ENCODE measurements at places on chromosomes 6 and 20.

- no peak for DNase-seq
Observed at GRCh38 chr6:94144807-94145206, 725.4 kb upstream of the EPHA7 start.

DNA sequence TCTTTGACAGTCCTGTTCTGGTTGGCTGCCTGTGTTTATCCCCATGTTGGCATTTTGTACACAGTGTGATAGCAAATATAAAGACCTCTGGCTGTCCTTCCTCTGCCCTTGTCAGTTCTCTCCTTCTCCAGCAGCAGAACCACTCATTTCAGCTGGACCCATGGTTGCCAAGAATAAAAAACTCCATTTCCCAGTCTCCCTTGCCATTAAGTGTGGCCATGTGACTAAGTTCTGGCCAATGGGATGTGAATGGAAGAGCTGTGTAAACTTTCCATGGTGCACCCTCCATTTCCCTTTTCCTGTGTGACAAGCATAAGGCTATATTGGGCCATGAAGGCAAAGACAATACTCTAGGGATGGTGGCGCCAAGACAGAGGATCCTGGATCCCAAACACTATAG lies 78.4 kb upstream of the TBC1D7 start:
- no peak for DNase-seq

DNA sequence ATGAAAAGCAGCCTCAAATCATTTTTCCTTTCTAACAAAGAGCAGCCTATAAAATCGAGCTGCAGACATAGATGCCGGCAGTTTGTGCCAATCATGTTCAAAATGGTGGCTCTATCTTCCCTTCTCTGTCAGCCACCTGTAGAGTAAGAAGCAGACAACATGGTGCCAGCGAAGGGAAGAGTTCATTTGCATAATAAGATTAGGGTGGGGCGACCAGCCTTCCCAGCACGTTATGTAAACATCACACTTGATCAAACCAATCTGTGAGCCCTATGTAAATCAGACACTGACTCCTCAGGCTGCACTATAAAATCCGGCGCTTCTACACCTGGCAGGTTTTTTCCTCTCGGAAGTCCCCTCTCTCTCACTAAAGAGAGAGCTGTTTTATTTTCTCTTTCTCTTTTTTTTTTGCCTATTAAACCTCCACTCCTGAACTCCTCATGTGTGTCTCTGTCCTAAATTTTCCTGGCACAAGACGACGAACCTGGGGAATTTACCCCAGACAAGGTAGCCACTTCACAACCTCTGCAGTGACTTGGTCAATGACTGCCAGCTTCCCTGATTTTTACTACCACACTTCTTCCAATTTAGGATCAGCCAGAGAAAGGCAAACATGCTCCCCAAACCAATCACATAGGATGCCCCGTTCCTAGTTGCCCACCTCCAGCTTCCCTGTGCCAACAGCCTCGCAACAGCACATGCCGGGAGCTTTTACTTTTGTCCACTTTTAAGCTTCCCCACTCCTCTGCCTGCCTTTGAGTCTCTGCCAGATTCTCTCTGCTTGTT lies 12.9 kb downstream of the TPMT start:
- no peak for DNase-seq

- DNase-seq, result no peak
Observed at GRCh38 chr6:25219216-25219916, 59.8 kb upstream of the CARMIL1 start.

GRCh38 chr6:39791311-39791710 lies 865 bp upstream of the DAAM2 start:
- no peak for DNase-seq

DNA sequence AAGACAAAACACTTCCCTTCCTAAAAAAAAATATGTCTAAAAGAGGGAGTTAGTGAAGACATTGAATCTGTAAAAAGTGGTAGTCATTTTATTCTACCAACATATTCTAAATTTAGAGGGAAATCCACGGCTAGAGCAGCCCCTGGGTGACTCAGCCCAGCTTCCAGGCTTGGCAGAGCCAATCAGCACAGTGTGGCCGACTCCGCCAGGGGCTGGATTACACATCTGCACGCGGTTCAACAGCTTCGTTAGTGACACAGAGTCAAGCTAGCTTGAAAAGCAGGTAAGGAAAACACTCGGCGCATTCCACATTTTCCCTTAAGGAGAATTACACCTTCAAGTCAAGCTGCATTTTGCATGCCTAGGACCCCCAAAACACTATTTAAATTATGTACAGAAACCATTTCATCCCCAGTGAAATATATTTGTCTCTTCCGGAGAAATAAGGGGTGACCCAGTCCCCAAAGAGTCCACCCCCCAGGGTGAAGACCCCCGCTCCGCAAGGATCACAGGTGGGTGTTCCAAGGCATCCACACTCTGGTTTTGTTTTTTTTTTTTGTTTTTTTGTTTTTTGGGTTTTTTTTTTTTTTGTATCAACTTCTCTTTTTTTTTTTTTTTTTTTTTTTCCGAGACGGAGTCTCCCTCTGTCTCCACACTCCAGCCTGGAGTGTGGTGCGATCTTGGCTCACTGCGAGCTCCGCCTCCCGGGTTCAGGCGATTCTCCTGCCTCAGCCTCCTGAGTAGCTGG lies 58.4 kb upstream of the ARID1B start:
- DNase-seq, result peak; percentile 54

DNA sequence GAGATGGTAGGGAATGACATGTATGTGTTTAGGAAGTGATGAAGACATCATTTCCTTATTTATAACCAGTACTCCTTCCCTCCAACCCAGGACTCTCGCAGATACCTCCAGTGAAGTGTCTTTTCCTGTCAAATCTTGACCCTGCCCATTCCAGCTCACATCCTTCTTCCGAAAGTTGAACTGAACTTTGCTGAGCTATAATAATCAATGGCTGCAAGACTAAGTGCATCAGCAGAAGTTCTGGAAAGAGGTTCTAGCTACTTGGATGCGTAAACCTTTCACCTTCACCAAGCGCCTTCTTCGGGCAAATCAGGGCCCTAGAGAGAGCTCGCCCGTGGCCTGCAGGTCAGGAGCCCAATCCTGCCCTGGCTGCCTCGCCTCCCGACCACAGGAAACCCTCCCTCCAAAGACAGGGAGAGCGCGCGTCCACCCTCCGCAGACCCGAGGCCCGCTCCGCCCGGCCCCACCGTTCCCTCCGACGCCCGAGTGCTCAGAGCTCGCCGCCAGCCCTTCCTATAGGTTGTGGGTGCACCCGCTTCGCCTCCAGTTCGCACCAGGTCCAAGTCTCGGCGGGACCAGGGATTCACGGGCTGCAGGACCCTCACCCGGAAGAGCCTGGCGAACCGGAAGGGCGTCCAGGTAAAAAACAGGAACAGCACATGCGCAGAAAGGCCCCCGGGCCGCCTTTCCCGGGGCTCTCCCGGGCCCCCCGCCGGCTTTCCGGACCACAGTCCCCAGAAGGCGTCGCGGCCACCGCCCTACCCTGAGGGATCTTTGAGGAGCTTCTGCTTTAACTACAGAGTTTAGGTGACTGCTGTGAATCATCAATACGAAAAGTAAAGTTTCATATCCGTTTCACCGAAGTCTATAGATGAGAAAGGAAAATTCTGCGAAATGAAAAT lies at the start of gene ZNF334:
Gene ZNF334 (minus strand): TSS at position 617 of the 902 bp plus-strand sequence. CDS start 1,457 bp downstream, outside the sequence.
- DNase-seq, result no peak

DNA sequence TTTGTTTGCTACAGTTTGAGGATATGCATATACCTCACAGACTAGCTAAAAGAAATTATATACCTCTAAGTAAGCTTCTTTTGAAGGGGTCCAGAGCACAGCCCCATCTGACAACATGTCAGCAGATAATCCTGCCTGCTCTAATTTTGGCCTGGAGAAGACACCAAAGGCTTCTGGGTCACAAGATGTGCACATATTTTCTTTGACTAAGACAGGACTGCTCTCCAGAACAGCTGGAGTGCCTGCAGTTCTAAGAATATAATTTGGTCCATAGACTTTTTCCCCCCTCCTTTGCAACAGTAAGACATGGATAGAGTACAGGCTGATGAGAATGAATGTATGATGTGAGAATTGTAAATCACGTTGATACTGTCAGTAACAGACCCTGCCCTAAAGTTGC lies 107.9 kb upstream of the KCNK16 start:
- DNase-seq, result no peak

DNA sequence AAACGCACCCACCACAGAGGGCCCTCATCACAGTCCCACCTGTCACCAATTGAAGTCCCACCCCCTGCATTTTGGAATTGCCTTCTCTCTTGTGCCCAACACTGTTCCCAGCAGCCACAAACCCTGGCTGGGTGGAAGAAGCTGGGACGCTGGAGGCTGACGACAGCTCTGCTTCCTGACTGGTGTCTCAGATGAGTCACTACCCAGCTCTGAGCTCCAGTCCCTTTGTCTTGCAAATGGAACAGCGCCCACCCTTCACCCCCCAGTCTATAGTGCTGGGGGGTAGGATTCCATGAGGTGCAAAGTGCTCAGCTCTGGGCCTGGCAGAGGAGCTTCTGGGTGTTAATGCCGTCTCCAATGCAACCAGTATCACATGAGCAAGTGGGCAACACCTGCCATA lies 85.3 kb downstream of the DLGAP4 start:
- no peak for DNase-seq

DNA sequence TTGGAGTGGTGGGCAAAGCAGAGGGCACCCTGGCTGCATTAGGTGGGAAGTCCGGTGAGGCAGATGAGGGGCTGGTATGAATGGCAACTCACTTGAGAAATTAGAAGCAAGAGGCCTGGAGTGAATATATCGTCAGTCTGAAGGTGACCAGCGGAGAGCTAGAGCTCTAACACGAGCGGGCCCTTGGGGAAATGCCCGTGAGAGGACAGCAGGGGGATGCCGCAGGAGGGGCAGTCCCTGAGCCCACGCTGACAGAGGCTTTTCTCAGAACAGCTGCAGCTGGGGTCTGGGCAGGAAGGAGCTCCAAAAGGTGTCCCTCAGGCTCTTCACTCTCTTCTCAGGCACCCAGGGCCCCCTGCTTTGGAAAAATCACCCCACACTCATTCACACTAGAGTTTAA lies 32.0 kb upstream of the CD93 start:
- DNase-seq, result no peak

DNA sequence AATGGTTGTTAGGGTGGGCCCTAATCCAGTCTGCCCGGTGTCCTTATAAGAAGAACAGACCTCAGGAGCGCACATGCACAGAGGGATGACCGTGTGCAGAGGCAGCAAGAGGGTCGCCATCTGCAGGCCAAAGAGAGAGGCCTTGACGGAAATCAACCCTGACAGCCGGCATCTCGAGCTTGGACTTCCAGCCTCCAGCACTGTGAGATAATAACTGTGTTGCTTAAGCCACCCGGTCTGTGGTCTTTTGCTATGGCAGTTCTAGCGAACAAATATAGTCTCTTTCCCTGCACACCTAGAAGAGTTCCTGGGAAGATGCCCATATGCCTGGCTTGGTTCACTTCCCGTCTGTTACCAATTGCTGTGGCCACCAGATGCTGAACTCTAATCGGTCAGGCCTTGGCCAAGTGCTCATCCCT lies 35.3 kb upstream of the PTGIS start:
- DNase-seq, result no peak

Data from non-pigmented ciliary epithelial cell (primary cell).